ENCODE measurements at places on chromosomes 3 and 15. TPM values are rescaled to one million over a fixed set of nuclear protein-coding genes. Genes with fewer than 3 reads are reported as not detected.

The SCN5A gene
- 1.1 TPM for polyA plus RNA-seq

The COLQ gene
- polyA plus RNA-seq = 11.0 TPM

The LIPC gene
- 16.0 TPM for polyA plus RNA-seq

The DLEC1 gene
- 1.6 TPM for polyA plus RNA-seq

DNA sequence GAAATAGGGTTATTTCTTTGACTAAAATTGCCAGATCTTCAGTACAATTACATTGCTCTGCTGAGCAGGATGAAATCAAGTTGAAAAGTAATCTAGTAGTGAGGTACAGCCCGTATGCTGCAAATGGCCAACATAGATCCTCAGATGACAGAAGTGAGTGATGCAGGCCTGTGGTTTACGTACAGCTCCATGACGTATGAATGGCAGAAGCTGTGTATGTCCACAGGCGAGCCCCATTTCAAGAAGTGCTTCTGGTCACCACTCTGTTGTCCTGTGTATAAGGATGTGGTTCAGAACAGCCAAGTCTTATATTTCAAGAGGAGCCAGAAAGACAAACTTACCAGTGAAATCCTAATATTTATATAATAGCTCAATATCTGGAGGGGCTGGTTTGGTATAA, 9.2 kb downstream of the CD86 start:
- no peak for DNase-seq

- no peak for DNase-seq
Observed at GRCh38 chr3:113140876-113141275, 70.5 kb upstream of the BOC start.

- DNase-seq = no peak
Observed at GRCh38 chr3:12393894-12394293, 90.4 kb upstream of the TSEN2 start.

- DNase-seq = peak; percentile 10
Observed at GRCh38 chr3:47283591-47284364, 1.0 kb downstream of the KLHL18 start.

DNA sequence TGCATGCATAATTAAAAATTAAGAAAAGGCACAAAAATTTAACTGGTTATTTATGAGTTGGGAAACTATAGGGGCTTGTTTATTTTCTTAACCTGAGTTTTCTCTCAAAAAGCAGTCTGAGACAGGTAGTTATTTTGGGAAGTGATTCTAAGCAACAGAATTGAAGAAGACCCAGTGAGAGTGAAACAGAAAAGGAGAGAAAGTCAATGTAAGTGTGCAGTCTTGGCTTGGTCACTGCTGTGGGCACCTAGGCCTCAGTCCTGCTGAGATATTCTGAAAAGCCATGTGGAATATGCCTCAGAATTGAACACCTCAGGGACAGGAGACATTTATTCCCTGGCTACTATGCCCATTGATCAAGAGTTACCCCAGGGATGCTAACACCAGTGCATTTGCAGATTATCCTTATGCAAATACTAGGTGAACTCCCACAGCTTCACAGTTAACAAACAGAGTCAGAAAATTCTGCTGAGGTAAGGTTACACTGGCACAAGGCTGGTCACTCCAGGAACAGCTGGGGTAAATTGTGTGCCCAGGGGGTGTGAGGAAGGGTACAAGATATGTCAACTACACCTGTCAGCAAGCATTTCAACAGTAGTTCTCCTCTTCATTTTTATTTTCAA, 222.7 kb downstream of the EFHB start:
- DNase-seq = no peak

- no peak for DNase-seq
Observed at GRCh38 chr3:122107171-122107570, 52.0 kb downstream of the CD86 start.

DNA sequence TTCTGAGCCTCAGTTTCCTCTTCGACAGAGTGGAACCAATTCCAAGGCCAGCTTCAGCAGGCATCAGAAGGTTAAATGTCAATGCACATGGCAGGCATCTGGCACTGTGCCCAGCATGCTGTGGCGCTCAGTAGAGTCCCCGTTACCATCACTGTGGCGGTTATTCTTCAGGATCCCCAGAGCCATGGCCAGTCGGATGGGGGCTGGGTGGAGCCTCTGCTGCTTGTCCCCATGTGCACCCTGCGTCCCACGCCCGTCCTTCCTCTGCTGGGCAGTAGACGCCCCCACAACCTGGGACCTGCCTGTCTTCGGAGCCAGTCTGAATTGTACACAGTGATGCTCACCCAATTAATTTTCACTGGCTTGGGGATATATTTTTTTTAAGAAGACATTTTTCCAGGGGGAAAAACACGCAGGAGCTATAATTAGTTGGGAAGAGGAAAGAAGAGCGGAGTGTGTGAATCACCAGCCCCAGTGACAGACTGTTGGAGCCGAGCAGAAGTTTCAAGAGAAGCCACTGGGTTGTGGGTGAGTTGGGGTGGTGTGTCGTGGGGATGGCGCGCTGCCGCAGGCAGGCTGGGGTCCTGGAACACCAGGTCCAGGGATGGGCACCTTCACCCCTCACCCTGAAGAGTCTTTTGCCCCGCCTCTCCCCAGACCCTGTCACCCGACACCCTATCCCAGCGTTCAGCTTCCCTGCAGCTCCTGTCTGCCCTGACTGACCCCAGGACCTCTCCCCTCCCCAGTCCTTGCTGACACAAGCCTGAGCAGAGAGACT, 26.8 kb upstream of the RPL29 start:
- no peak for DNase-seq

DNA sequence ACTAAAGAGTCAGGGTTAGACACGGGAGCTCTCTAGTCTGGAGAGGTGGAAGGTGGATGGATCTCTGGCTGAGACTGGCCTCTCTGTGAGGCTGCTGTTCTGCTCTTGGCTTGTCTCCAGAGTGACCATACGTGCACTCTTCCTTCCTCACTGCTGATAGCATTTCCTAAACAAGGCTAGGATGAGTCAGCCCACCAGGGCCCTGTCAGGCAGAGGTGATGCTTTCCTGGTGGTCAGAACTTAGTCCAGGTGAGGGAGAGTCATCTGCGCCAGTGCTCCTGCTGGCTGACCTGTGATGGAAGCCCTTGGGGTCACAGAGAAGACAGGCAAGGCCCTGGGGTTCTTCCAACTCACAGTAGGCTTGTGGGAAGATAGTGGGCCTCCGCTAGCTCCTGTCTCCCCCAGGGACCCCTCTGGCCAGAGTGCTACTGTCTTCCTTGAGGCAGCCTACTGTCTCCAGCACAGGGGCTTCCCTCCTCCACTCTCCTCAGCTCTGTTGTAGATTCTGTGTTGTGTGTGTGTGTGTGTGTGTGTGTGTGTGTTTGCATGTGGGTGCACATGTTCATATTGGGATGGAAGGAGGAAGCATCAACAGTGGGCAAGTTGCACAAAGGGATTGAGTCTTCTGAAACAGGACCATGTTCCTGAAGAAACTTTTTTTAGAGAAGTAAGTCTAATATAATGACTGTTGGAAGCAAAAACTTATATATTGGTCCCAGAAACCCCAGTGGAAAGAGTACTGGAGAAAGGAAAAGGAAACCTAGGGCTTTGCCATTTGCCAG, 16.5 kb downstream of the ALPK3 start:
- no peak for DNase-seq

- peak; percentile 68 for DNase-seq
Observed at GRCh38 chr15:89794627-89795241, 18.6 kb downstream of the MESP2 start.

- DNase-seq = peak; percentile 79
Observed at GRCh38 chr15:33547876-33548275, 237.1 kb downstream of the RYR3 start.

DNA sequence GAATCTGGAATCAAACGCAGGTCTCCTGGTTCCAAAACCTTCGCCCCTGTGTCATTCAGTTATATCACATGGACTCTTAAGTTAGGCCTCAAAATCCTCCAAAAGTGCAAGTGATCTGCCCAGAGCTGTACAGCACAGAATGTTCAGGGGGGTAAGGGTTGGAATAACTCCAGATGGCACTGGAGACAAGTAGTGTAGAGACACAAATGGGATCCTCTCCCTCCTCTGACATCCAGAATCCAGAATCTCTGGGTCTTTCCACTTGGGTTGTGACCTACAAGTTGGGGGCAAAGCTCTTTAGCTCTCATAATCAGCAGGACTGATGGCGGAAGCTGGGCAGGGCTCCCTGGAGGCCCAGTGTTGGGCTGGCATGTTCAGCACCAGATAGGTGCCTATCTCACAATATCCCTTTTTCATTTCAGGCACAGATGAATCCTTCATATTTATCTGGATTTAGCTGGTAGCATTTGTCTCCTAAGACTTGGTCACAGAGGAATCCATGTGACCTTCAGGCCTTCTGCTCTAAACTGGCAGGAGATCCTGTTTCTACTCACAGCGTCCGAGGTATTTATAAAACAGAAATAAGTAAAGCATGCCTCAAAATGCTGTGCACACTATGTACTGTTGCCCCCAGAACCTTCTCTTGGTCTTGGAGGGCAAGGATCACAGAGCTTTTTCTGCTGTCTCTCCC, 15.4 kb downstream of the ABHD2 start:
- DNase-seq = no peak

GRCh38 chr3:23263796-23264195, 60.7 kb downstream of the UBE2E2 start:
- no peak for DNase-seq

DNA sequence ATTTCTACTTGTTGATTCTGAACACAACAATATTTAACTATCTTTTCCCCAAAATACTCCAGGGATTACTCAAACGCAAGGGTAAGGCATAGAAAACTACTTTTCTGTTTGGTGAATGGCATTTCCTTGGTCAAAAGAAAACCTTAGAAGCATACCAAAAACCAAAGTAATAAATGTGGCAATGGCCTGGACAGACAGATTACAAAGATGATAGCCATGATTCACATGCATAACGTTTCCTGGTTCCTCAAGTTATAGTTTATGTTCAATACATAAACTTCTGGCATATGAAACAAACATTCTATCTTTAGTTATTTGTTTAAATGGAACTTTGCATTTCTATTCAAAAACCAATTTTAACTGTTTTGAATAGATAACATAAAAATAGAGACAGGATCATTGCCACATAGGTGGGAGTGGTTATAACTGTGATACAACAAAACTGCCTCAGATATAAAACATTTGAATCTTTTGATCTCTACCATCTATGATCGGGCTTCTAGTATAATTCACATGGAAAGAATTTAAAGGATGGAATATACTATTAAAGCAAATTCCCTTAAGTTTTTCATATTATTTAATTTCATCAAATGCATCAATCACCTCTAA, 32.1 kb downstream of the FOXP1 start:
- no peak for DNase-seq

DNA sequence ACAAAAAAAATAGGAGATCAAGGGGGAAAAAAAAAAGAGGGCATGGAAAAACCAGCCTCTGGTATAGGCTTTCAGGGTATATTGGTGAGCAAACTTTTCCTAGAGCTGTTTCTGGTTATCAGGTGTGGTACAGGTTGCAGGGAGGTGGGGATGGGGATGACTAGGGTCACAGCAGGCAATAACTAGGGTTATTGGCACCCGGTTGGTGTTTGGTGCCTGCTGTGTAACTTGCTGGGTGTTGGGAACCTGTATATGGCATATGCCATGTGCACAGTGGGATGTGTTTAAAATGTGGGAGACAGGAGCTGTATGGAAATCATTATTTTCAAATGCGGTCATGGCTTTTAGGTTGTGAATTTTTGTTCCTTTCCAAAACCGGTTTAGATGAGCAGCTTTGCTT, 119.2 kb downstream of the PTPRG start:
- no peak for DNase-seq

DNA sequence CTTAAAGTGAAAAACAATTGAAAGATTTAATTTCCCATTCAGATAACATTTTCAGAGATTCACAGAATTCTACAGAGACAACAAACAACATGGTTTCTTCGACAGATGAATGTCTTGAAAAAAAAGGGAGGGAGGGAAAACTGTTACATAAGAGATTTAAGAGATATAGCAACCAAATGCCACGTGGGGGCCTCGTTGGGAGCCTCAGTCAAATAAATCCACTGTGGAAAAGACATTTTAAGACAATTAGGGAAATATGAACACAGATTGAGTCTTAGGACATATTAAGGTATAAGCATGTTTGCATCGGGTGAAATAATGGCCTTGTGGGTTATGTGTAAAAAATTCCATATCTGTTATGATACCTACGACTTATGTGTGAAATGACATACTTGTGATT, 5.0 kb upstream of the PRRT3 start:
- DNase-seq = no peak

DNA sequence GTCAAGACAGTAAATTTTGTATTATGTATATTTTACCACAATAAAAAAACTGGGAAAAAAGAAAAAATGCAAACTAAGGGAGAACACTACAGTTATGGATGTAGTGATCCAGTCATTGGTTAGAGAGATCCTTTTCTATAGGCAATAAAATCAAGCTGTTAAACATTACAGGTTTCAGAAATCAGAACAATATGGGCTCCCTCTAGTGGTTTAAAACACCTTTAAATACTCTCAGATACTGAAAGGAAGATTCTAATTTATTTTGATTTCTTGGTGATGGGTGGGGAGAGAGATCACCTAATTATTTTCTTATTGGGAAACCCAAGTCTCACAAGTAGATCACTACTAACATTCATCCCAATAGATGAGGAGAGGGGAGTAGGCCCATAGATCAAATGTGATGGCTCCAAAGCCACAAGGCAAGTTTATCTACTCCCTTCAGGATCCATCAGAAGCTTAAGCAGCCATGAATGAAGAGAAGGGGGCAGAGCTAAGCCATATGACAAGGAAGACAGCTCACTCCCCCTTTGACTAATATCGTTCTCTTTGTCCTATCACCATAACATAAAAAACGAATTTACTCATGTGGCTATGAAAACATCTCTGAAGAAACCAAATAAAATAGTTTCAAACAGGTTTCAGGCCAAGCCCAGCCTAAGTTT, 118.6 kb downstream of the ANO10 start:
- peak; percentile 29 for DNase-seq

Measured in renal pelvis (tissue), 12 donors.